ENCODE measurements at places on chromosomes 3 and 15.

DNA sequence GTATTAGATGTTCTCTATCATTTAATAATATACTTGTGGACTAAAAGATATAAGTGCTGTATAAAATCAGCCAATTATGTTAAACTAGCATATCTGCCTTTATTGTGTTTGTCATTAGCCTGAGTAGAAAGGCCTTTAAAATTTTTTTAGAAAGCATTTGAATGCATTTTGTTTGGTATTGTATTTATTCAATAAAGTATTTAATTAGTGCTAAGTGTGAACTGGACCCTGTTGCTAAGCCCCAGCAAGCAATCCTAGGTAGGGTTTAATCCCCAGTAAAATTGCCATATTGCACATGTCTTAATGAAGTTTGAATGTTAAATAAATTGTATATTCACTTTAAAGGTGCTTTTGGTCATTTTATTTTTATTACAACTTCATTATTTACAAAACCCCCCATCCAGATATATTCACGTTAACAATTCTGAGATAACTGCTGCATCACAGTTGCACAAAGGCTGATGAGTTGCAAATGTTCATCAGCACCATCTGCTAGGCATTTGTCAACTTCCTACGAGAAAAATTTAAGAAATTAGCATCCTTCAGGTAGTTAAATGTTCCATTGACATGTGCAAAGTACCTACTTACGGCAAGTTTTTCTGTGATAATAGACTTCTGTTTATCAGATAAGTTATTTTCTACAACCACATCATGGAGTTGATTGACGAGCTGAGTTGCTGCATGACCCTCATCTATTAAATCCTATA is 6.3 kb downstream of the EIF4A2 start:
- DNase-seq, result no peak

DNA sequence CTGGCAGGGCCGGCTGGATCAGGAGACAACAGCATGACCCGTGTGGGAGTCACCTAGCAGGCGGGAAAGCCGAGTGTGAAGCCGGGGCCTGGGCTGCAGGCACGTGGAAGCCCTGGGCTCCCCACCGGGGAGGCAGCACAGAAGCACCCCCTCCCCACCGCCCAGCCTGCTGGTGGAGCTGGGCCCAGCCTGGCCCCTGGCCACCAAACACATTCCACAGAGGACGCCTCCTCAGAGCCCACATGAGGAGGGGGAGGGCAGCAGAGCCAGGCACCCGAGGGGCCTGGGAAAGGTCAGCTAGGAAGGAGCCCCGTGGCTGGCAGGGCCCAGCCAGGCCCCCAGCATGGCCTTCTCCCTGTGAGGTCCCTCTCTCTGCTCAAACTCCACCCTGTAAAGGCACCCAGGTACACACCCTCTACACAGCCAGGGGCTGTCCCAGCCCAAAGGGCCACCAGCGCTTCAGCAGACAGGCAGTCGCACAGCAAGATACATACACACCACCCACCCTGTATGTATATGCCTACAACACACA is 4.5 kb downstream of the PLXNB1 start:
- DNase-seq, result no peak

DNA sequence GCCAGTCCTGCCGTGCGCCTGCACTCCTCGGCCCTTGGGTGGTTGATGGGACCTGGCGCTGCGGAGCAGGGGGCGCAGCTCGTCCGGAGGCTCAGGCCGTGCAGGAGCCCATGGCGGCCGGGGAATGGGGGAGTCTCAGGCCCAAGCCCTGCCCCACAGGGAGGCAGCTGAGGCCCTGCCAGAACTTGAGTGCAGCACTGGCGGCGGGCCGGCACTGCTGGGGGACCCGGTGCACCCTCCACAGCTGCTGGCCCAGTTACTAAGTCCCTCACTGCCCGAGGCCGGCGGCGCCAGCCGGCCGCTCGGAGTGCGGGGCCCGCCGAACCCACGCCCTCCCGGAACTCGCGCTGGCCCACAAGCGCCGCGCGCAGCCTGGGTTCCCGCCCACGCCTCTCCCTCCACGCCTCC is 190.9 kb upstream of the MME start:
- DNase-seq, result no peak

GRCh38 chr3:38085943-38086324 is 46.9 kb downstream of the DLEC1 start:
- DNase-seq, result no peak

DNA sequence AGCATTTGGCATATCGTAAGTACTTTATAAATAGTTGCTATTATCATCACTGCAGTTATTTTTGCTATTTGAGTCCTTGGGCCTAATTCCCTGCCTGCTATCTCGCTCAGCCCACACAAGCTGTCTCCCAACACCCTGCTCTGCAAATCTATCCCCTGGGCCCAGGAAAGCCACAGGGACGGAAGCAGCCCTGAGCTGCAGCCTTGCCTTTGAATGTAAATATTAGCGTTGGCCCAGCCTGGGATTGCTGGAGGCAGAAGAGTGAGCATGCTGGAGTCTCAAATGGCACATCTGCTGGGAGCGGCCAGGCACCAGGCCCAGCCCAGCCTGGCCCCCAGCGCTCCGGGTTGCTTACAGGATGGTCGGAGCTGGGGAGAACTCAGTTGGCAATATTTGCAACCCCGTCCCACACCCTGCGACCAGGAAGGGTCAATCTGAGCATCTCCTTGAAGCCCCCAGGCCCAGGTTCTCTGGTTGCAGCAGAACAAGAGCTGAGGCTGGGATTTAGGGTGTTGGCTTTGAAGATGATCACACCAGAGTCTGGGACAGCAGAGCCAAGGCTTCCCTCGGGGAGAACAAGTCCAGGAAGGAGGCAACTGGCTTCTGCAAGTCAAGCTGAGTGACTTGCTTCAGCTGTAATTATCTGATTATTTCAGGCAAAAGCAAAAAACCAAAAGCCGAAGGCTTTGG is 529.6 kb downstream of the SHQ1 start:
- no peak for DNase-seq

All from NCI-H2081 treated with DMSO at 0.1 percent for 48 hours (cell line).